GM23338 (cell line): ENCODE measurements at places on chromosomes 12 and 14.

DNA sequence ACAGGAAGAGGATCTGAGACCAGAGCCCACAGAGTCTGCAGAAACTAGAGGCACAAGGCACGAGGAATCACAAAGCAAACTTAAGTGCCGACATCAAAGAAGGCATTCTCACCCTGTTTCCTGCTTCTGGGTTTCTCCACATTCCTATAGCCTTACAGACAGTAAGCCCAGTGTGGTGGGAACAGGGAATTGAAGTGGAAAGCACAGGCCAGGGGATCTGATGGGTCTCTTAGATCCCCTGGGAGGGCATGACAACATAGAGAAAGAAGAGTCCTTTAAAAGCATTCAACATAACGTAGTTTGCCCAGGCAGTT is 75.6 kb upstream of the FRMD6 start:
- DNase-seq: peak; percentile 64

GRCh38 chr12:46159309-46159901 is 109.4 kb downstream of the SLC38A1 start:
- no peak for DNase-seq

DNA sequence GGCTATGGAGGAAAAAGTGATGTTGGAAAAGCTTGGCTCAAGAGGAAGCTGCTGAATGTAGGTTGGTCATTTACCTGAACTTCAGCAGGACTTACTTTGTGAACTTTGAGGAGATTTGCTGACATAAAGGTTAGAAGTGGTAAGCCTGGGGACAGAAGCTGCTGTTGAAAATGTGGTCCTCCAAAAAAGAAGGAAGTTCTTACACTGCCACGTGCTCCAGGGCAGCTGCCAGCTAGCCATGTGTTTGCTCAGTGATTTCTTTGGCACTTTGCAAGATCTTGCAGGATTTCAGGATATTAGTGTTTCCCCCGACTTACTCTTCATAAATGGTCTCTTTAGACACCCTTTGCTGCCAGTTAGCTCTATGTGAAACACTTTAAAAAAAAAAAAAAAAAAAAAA is 14.8 kb upstream of the DYRK2 start:
- no peak for DNase-seq

DNA sequence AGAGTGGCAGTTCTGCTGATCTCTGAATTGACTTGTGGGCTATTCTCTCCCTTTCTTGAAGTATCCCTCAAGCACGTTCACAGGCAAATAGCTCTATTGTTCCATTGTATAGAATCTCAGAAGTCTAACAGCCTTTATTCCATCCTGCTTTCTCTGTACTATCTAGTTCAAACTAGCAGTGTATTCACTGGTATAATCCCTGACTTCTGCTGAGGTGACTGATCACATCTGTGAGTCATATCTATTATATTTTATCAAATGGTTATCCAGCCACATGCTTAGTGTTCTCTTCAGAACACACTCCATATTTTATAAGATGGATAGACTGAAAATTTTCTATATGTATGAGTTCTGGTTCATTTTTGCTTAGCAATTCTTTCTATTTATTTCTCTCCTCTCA is 866.1 kb downstream of the C12orf50 start:
- no peak for DNase-seq

GRCh38 chr12:517538-517937 is 57.8 kb downstream of the B4GALNT3 start:
- no peak for DNase-seq

DNA sequence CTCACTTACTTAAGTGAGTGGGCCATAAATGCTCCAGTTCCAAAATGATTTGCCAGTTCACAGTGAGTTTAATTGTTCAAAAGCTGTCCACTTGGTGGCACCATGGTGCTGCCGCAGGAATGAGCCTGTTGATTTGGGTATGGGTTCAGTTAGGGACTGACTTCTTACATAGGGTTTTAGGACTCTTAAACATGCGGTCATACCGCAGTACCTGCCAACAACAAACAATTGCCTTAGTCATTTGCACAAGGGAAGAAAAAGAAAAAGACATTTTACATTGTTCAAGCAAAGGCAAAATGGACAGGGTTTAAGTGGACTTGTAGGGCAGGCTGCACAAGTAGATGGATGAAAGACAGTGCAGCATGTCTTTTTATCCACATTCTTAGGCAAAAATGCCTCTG is 80.0 kb upstream of the DBX2 start:
- DNase-seq: peak; percentile 83

DNA sequence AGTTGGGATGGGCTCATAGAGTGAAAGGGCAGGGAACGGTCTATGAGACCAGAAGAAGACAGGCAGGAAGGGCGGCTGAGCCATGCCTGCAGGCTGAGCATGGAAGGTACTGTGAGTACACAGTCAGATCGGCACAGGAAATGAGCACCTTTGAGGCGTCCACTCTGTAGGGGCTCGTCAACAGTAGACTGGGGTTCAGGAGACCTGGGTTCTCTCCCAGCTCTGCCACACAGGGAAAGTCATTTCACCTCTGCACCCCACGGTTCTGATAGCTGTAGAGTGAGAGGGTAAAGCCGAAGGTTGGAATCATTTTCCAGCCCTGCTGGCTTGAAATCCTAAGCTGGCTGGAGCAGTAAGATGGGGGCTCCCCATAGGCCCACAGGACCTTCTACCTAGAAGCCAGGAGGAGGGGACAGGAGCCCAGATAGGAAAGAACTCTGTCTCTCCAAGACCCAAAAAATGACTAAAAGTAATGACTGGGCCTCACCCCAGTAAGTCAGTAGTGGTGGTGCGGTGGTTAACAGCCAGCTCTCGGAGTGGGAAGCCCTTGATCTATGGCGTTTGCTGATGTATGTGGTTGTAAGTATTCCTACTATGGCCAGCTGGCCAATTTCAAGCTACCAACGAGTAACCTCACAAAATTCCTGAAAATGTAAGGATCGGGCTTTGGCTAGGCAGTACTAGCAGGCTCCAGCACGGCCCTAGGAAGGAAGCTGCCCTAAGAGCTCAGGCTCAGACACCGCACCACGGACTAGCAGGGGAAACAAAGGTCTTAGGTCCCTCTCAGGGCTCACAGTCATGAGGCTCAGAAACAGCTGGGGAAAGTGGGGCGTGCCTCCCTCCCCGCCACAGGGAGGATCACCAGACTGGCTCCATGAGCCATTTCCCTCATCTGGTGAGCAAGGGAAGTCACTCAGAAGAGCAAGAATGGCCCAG is 10.3 kb upstream of the CD27 start:
- DNase-seq: no peak

- peak; percentile 57 for DNase-seq
These were observed at the start of gene RAB15 for GRCh38 chr14:64971943-64972791. TSS of gene RAB15 (minus strand) at chr14:64972336. CDS start at chr14:64972076, 260 bp downstream.

GRCh38 chr12:54723379-54724256 is 75.5 kb upstream of the DCD start:
- DNase-seq: peak; percentile 75

- no peak for DNase-seq
These were observed 178.5 kb downstream of the CALM1 start for GRCh38 chr14:90575336-90575735.

DNA sequence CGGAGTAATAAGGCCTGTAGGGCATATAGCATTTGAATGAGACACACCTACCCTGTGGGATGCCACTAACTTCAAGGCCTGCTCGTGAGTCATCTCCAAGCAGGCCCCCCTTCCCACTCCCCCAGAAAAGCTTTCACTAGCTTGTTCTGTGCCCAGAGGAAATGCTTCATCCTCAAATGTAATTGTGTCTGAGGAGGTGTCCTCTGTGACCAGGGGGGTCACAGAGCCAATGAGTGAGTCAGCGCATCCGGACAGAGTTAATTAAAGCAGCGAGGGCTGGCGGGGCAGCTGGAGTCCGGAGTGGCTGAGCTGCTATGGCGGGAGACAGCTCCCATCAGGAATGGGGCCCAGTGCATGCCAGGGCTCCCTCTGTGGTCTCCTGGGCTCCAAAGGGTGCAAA is 27.0 kb upstream of the ESRRB start:
- DNase-seq: peak; percentile 8

GRCh38 chr12:79023784-79024183 is 159.2 kb downstream of the SYT1 start:
- no peak for DNase-seq

DNA sequence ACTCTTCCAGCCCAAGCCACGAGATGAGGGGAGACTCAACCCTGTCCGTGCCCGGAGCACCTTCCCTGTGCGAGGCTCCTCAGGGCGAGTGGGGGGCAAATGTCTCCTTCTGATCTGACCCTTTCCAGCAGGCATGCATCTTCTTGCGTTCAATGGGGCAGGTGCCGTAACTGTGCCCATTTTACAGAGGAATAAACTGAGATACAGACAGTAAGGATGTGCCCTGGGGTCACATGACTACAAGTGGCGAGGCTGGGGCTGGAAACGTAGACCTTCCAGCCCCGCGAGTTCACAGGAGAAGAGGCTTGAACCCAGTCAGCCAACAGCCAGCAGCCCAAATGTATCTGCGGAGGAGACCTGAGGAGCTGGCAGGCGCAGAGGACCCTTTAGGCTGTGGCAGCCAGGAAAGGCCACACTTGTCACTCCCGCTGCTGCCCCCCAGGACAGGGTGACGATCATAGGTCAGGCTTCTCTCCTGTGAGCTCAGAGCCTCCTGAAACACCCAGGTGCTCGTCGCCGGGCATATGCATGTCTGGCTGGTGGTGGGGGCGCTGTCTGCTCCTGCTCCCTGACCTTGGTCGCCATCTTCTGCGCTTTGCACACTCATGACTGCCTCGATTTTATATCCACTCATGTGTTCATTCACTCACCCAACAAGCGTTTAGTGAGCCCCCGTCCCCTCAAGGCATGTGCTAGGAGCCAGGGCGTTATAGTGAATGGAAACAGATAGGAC is 41.7 kb downstream of the CCDC88C start:
- DNase-seq: no peak

GRCh38 chr12:70598467-70599193 is 38.6 kb downstream of the PTPRB start:
- no peak for DNase-seq

- no peak for DNase-seq
These were observed 391.7 kb downstream of the TMEM117 start for GRCh38 chr12:44227616-44228015.

DNA sequence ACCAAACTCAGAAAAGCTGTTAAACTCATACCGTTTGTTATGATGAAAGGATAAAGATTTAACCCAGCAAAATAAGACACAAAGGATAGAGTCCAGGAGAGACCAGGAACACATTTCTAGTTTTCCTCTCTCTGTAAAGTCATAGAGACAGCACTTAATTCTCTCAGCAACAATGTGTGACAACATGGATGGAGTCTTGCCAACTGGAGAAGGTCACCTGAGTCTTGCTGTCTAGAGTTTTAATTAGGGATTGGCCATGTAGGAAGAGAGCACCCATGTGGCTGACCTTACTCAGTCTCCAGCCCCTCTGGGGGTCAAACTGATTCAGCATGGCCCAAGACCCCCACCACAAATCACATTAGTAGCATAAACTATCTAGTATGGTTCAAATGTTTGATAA is 151.0 kb upstream of the ATF7IP start:
- DNase-seq: no peak

- no peak for DNase-seq
These were observed 97.4 kb downstream of the TSPAN8 start for GRCh38 chr12:71060426-71060825.

GRCh38 chr12:24797901-24798300 is 151.0 kb downstream of the BCAT1 start:
- no peak for DNase-seq

GRCh38 chr12:42444192-42444943 is 118.4 kb downstream of the PPHLN1 start:
- no peak for DNase-seq
